Activated CD4-positive, alpha-beta T cell treated with anti-CD3 and anti-CD28 coated beads, Interleukin-2, amount 50 U/mL, for 1 hour (primary cell): ENCODE measurements at places on chromosomes 7 and 10.

DNA sequence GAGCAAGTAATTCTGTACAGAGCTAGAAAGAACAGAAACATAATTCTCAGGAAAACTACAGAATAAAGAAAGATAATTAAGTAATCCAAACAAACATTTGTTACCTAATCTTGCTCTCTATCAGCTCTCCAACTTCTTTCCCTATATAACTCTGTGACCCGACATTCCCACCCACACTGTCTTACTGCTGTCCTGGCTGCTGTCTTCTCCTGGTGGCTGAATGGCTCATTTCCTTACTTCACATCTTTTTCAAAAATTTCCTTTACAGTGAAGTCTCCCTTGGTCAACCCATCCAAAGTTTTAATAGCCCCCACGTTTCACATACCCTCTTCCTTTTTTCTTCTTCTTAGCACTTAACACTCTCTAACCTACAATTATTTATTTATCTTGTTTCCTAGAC lies 64.0 kb downstream of the HYCC1 start:
- DNase-seq: no peak

DNA sequence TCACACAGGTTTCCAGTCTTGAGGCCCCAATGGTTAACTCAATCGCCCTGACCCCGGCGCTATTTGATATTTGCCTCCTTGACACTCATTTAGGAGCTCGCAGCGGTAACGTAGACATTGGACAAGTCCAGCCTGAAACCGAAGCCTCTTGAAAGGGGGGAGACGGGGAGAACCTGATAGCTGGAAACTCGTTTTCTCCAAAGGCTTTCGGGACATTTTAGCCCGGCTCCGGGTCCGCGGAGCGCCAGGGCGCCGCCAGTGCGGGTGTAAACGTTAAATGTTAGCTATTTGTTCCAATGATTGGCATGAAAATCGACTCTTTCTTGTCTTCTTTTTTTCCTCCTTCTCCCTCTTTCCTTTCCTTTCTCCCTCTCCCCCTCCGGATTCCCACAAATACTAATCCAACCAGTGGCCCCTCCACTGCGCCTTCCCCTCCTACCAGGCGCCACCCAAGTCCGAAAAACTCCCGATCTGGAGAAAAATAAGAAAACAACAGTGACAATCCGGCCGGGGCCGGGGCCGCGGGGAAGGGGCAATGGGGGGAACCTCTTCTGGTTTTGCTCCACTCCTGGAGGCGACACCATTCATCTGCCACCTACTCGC lies 17.2 kb upstream of the GATA3 start:
- DNase-seq: no peak

DNA sequence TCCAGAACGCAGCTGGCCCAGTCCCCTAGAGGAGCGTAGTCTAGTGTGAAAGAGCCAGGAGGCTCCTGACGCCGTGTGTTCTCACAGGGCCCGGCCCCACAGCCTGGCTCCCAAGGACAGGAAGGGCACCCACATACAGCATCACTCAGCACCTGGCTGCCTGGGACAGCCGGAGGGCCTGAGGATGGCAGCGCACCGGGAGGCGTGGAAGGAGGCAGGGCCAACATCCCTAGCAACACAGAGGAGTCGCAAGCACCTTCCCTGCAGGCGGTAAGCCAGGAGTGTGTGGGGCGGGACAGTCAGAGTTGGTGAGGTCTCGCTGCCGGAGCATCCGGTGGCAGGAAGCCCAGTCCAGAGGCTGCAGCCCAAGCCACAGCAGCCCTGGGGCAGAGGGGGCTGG lies 125.8 kb downstream of the MAD1L1 start:
- peak; percentile 16 for DNase-seq

- no peak for DNase-seq
These were observed 156.5 kb upstream of the GHITM start for GRCh38 chr10:83982812-83983211.

DNA sequence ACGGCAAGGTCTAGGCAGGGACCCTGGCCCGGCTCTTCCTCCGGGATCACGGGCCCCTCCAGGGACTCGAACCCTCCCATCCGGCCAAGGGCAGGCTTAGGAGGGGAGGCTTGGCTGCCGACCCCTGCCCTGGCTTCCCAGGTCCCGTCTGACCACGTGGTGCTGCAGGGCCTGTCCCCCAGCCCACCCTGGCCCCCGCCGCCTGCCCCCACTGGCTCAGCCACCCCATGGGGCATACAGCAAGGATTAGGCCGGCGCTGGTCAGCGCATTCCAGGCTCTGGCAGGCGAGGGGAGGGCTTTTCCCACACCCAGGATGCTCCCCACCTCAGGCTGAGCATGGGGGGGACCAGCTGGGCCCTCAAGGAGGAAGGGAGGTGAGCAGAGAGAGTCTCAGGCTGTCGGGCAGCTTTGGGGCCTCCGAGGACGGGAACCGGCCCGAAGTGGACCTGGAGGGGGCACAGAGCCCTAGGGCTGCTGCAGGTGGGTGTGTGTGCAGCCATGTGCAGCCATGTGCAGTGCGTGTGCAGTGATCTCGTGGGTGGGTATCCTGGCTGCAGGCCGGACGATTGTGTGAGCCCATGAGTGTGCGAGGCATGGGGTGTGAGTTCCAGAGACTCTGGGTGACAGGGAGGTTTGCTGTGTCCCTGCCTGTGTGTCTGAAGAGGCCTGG lies 713 bp upstream of the GRIFIN start:
- DNase-seq: no peak

GRCh38 chr10:131493432-131493831 lies 181.9 kb upstream of the TCERG1L start:
- DNase-seq: no peak

DNA sequence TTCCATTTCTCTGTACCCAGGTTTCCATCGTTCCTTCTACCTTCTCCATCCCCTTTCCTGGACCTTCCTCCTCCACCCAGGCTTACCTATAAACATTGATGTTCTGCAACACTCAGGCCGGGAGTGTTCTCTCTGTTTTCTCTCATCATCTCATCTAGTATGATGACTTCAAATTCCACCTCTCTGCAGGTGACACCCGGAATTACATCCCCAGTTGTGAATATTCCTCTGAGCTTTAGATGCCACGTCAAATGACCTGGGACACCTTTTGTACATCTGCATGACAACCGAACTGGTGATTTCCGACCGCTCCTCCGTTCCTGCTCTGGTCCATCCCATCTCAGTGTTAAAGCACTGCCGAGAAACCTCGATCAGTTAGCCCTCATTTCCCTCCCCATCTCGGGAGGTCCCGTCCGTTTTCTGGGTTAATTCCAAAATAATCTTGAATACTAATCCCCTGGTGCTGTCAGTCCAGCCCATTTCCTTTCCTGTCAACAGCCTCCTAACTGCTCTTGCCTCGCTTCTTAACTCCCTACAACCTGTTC lies 76.7 kb upstream of the SAMD8 start:
- no peak for DNase-seq

DNA sequence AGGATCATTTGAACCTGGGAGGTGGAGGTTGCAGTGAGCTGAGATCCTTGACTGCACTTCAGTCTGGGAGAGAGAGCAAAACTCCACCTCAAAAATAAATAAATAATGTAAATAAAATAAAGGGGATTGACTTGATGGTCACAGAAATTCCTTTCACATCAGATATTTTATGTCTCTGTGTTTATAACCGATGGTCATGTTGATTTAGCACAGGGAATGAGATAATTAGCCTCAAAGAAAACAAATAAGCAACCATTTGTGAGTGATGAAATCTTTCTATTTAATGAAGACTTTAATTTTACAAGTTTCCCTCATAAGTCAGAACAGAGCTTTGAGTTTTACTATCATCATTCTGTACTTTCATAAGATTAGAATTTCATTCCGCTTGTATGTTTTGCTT lies 64.8 kb upstream of the NUPR2 start:
- DNase-seq: no peak

GRCh38 chr10:54772468-54773122 lies 28.4 kb downstream of the PCDH15 start:
- DNase-seq: no peak

GRCh38 chr7:154794147-154794780 lies 208.7 kb downstream of the PAXIP1 start:
- DNase-seq: no peak

GRCh38 chr7:71801976-71802375 lies 610.2 kb downstream of the CALN1 start:
- no peak for DNase-seq

DNA sequence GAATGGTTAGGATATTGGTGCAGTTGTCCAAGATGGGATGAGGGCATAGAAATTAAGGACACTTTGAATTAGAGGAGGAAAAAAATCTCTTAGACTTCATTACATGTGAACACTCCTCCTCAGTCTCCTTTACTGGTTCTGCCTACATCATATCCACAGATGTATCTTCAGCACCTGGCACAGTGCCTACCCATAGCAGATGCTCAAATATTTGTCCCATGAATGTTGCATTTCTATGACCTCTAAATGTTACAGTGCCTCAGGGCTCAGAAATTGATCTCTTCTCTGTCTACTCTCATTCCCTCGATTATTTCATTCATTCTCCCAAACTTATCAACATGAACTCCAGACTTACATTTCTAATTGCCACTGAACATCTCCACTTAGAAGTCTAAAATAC lies 17.1 kb downstream of the CNNM1 start:
- no peak for DNase-seq

DNA sequence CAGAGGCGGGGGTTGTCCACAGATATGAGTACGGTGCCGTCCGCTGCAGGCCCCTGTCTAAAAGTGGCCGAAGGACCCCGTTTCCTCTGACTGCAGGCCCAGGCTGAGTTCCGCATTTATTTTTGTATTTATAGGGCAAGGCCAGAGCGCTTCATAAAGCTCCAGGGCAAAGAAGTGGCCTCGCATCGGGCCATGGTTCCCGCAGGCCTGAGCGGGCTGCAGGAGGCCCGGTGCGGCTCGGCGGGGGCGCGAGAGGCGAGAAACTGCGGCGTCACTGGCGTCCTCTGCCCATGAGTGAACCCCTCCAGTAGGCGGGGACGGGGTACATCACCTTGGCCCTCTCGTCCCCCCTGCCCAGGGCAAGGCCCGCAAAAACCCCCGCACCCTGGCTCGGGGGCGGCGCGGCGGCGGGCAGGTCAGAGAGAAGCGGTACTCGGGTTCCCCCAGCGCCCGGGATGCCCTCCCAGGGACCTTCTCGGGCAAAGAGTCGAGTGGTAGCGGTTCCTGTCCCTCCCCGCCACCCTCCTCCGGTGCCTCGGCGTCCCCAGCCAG lies 355.7 kb downstream of the DNAJB6 start:
- DNase-seq: no peak

GRCh38 chr10:124225467-124226270 lies 132.3 kb upstream of the CHST15 start:
- DNase-seq: no peak

DNA sequence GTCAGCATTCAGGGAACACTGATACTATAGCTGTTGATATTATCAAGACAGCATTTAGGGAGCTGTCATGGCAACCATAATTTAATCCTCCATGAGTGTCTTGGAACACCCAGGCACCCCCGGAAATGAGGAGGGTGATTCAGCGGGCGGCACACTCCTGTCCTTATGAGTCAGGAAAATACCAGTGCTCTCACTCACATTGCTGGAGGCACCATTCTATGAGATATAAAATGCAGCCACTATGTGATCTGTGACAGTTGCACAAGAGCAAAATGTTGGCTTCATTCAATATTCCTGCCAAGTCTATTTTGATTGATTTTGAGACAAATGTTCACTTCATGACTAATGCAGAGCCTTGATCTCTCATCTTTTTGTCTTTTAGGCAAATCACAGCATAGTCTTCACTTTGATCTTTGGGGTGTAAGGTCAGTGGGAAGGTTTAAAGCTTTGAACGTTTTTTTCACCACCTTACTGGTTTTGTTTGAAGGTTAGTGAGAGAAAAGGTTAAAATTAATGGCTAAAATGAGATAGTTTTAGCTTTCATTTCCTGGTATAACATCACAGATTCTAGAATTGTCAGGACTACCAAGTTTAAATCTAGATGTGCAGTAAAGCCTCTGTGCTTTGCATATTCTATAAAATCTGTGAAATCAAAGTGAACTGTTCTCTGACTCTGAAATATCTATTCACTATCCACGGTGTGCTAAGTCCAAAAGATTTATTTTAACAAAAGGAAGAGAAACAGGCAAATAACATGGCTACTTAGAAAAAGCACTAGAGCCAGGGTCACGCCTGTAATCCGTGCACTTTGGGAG lies 12.4 kb upstream of the ARHGAP12 start:
- no peak for DNase-seq

DNA sequence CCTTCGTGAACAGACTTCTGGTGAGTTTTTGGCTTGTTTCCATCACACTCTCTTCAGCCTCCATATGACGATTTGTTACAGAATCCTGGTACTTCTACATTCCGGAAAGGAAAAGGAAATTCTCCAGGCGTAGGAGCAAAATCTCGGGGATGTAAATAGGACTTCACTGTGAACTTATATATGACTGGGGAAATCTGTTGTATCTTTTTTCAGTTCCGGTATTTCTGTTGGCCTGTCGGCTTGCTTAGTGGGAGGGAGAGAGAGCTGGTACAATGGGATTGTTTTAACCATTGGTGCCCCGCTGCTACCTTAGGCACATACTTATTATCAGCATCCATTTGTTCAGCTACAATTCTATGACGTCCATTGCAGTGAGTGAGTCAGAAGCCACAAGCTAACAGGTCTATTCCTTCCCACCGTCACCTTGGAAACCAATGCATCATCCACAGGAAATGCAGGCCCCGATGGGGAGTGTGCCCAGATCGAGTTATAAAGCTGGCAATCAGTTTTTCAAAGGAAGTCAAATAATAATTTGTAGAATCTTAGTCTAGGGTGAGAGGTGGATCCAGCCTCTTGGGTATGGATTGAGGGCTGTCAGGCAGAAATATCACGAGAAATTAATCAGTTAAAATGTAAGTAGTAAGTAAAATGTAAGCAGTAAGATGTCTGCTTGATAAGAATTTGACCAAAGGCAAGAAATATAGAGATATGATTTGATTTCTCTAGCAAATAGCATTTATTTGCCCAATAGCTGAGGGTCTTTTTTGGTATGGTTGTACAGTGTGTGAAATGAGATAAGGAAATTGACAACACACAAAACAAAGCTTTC lies 92.0 kb upstream of the MKLN1 start:
- peak; percentile 64 for DNase-seq

DNA sequence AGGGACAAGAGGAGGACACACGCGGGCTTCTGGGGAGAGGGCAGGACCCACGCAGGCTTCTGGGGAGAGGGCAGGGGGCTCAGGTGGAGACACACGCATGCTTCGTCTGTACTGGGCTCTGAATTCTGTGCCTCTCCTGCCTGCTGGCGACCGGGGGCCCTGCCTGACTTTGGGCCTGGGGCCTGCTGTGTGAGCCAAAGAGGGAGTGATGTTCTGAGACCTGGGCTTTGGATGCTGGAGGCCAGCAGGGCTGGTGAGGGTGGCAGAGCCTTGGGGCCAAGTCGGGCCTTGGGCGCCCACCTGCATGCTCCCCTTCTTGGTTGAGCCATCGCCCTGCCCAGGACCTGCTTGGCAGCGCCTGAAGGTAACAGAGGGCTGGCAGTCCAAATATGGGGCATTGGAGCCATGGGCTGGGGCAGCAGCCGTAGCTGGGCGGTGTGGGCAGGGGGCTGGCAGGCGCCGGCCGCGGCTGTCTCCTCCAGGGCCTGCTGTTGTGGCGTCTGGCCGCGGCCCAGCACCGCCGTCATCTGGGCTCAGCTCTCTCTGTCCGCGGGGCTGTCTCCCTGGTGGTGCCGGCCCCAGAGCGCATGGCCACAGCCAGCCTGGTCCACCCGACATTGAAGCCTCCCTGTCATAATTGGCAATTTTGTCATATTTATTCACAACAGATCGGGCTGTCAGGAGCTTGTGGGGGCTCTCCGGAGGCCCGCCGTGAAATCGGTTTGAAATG lies 78.9 kb downstream of the UNCX start:
- no peak for DNase-seq

GRCh38 chr10:34607894-34608293 lies 207.2 kb downstream of the PARD3 start:
- no peak for DNase-seq

- no peak for DNase-seq
These were observed 52.9 kb upstream of the PIK3CG start for GRCh38 chr7:106812027-106812643.

GRCh38 chr7:120898715-120899499 lies 41.0 kb upstream of the TSPAN12 start:
- no peak for DNase-seq
